ENCODE measurements at places on chromosomes 4 and X.

DNA sequence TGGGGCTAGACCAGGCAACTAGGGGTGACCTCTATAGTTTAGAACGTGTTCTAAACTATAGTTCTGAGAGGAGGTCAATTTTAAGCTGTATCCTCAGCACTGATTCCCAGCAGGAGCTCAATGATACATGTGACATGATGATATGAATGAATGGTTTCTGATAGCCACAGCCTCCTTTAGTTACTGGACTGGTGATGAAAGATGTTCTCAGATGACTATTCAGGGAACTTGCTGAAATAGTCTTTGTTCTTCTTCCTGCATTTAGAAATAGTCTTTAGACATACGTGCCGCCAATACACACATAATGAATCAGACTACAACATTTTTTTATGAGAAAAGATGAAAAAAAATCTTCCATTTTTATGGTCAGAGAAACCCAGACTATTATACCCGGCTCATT, 116.3 kb upstream of the TMEM150C start:
- no peak for DNase-seq

DNA sequence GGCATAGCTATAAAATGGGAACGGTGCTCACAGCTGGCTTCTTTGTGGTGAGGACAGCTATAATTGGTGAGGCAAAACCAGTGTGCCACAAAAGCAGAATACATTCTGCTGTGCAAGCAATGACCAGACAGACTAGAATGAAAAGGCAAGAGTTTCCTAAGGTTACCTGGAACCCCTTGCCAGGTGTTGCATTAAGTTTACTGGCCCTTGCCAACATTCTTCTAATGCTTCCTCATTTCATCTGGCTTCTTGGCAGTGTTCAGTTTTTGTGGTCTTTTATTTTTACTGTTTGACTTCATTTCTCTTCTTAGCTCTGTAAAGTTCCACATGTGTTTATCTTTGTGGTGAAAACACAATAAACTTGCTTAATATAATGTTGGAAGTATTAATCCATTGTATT, 131.4 kb downstream of the PTTG2 start:
- no peak for DNase-seq

GRCh38 chrX:7110821-7111276, 36.7 kb upstream of the STS start:
- no peak for DNase-seq

DNA sequence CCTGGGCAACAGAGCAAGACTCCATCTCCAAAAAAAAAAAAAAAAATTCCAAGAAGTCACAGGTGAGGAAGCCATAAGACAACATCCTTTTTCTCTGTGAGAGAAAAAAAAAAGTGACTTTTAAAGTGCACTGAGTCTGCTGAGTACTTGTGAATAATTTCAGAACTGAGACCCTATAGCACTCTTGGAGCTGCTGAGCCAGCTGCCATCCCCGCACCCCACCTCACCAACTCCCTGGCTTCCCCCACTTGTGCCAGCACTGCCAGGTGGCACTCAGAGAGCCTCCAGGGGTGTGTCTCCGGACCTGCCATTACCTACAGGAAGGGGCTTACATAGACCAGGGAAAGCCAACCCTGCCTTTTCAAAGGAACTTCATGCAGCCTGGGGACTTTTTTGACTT, 39.2 kb upstream of the HS3ST1 start:
- no peak for DNase-seq

DNA sequence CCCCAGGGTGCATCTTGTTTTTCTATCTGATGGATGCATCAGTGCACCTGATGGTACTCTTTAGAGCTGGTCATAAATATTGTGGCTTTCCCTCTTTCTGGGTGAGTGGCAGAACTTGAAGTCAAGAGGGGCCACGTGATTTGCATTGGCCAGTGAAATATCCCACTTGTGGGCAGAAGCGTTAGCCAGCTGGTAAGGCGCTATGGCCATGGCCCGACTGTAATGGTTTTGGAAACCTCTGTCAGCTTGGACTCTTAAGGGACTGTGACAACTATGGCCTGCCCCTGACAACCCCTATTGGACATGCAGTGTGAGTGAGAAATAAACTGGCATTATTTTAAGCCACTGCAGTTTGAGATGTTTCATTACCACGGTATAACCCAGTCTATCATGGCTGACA, 72.8 kb downstream of the SEL1L3 start:
- DNase-seq, result no peak

GRCh38 chr4:127521463-127521862, 111.3 kb upstream of the INTU start:
- no peak for DNase-seq

GRCh38 chr4:7786040-7786439, 153.6 kb downstream of the AFAP1 start:
- no peak for DNase-seq

DNA sequence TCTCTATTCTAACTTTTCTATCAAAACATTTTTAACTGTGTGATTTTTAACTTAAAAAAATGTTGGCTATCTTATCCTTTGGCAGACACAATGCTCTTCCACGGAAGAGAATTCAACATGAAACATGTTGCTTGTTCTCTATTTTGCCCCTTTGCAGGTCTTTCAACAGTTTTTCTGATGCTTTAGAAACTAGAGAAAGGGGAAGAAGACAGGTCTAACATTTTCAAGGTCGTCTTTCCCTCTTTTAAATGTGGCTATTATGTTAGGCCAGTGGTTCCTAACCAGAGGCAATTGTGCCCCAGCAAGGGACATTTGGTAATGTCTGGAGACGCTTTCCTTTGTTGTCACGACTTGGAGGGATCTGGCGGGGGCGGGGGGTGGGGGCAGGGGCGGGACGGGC, 95.0 kb downstream of the SH3KBP1 start:
- no peak for DNase-seq

DNA sequence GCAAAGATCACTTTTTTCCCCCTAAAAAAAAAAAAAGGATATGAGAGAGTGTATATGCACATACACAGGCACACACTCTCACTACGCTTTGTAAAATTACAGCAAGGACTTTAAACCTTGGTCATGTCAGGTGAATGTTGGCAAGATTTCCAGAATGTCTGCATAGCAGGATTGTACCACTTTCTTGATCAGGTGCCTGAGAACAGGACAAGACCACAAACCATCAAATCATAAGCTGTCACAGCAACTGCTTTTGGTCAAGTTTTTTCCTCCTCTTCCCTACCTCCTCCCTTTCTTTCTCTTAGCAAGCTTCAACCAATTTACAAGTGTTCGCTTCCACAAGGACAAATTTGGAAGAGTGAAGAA, 15.3 kb downstream of the PPARGC1A start:
- DNase-seq, result no peak

DNA sequence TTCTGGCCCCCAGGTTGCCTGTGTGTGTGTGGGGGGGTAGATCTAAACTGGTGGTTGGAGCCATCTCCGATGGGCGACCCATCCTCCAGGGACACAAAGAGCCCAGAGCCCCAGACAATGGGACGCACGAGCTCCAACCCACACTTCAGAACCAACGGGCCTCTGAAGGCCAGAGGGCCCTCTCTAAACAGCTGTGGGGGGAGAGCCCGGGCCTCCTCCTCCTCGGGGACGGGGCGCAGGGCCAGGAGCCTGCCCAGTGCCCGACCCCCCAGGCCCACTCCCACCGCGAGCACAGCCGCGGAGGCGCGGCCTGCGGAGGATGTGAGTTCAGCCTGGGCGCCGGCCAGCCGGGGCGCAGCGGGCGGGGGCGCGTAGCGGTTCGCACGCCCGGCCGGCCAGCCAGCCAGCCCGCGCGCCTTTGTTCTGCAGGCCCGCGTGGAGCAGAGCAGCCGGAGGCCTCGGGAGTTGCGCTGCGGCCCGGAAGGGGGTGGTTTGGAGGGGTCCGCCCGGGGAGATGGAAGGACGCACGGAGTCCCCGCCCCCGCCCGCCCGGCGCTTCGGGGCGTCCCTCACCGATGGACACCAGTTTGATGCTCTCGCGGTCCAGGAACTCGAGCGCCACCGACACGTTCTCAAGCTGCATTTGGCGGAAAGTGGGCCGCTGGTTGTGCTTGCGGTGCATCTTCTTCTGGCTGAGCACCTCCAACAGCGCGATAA, 4.0 kb downstream of the FLNA start:
- no peak for DNase-seq

DNA sequence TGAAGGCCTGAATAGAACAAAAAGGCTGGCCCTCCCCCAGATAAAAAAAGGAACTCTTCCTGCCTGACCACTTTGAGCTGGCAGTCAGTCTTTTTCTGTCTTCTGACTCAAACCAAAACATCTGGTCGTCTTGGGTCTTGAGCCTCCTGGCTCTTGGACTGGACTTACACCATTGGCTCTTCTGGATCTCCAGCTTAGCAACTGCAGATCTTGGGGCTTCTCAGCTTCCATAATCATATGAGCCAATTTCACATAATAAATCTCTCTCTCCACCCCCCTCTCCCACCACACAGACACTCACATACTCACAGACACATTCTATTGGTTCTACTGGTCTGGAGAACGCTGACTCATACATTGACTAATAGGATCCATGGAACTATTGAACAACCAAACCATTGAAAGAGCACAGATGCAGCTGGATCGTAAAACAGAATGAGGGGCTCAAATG, 15.6 kb upstream of the CWH43 start:
- no peak for DNase-seq

DNA sequence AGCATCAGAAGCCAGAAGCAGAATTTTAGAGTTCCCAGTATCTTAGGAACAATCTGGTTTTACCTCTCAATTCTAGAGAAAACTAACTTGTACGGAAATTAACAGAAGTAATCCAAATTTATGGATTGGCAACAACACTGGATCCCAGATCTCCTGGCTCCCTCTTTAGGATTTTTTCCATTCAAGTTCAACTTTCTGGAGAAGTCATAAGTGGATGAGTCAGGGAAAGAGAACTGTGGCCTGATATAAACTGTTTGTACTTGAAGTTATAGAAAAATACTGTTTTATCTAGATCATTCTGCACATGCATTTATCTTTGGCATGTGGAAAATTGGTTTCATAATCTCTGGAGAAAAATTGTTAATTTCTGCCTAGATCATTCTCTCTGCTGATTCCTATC, 380.4 kb downstream of the PCDH7 start:
- DNase-seq, result no peak

DNA sequence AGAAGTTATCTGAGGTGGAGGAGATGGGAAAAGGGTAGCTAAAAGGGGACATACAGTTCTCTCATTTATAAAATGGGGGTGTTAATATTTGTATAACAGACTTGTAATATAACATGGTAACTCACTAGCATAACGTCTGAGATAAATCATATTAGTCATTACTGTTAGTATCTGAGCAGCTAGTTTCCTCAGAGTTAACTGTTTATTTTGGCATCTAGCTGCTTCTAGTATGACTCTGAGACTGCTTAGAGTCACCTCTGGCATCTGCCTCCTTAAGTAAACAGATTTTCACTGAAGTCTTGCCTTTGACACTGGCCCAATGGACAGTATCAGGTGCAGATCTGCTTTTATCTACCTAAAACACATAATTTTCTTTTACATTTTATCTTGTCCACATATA, 58.1 kb downstream of the SLC30A9 start:
- DNase-seq, result no peak

DNA sequence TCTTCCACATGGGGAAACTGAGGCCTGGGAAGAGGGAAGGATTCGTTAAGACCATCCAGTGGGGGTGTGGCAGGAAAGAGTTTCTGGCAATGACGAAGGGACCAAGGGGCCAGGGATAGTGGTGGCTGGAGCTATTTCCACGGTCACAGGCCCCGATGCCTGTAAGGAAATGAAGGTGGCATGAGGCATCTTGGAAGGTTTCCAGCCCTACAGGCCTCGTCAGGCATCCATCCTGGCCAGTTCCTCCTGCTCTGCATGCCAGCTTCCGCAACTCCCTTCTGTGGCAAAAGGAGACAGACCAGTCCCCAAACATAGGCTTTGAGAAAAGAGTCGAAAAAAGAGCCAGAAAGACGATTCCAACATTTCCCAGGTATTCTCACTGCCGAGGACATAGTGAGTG, 9.2 kb upstream of the C4orf50 start:
- DNase-seq, result no peak

DNA sequence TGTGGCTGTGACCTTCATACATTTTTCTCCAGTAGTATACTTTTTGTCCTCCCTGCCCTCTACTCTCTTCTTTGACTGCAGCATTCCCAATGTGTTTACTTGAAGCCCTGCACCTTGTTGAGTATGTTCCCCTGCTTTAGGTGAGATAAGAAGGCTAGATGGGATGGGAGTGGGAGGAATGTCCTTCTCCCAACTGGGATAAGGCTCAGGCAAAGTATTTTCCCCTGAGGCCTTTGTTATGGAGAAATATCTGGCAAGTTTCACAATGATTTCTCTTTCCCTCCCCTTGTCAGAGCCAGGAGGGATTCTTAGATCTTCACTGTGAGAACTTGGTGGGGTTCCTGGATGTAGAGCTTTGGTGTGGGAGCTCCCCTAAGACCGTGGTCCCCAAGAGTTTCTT, 131.8 kb downstream of the CLCN5 start:
- no peak for DNase-seq

GRCh38 chr4:52251864-52252263, 200.8 kb downstream of the SPATA18 start:
- no peak for DNase-seq

DNA sequence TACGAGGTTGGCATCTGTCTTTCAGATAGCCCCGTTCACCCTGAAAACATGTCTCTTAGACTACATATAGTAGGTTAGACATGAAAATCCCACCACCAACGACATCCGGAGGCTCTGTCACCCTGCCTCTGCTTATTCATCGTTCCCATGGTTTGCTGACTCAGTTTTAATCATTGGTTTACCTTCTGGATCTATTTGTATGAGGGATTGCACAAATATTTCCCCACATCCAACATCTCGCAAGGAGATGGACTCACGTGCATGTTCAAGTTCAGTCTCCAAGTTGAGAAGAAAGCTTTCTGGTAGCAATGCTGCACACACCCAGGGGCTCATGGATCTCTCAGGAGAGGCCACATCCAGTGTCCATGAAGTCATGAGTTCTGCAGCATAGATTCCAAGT, 10.8 kb downstream of the CETN2 start:
- no peak for DNase-seq

- no peak for DNase-seq
Measured at GRCh38 chr4:81452452-81453006, 19.2 kb downstream of the RASGEF1B start.

DNA sequence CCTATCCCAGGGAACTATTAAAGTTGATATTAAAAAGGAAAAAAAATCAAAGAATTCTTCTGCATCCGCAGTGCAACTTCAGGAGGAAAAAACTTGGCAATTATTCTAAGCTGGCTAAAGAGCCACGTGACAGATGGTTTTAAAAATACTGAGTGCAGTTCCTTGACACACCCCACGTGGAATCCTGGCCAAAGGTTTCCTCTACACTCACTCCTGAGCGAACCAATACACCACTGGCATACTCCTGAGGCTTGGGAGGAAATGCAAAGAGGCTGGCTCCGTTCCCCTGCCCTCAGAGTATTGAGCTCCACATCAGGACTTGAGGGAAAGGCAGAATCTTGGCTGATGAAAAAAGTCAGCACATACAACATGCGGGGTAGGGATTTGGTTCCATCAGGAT, 133.8 kb upstream of the ATP6AP2 start:
- no peak for DNase-seq

All from liver (tissue), 10 donors.